ENCODE measurements at places on chromosomes 2 and 18. TPM values are rescaled to one million over a fixed set of nuclear protein-coding genes. Genes with fewer than 3 reads are reported as not detected.

Gene GPR155
- 12.9 TPM for total RNA-seq

Gene KCNS3
- total RNA-seq, result not detected

Gene KIF1A
- not detected for total RNA-seq

Gene DHRS9
- total RNA-seq, result 0.42 TPM

Gene SP140
- 96.6 TPM for total RNA-seq

Gene ZAP70
- 137 TPM for total RNA-seq

Gene LINC00305
- not detected for total RNA-seq

Gene SNED1
- 8.2 TPM for total RNA-seq

All from mononuclear cell (primary cell).